Heart left ventricle (tissue), 16 donors: ENCODE measurements at places on chromosomes 16 and 17. TPM values are rescaled to one million over a fixed set of nuclear protein-coding genes. Genes with fewer than 3 reads are reported as not detected.

DNA sequence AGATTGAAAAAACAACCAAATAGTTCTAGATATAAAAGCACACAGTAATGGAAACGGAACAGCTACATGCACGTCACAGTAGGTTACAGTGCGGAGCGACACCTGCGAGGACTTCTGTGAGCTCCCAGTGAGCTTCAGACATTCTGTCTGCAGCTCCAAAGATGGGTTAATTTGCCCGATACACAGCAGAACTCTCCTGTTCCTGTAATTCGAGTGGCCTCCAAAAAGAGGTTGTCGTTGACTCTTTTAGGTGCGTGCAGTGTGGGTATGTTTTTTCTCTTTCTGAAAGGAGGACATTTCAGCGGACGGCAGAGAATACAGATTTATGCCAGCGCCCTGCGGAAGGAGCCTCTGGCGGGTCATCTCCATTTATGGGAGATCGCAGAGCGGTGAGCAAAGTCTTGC, 2.9 kb downstream of the OR1F1 start:
- peaks cover 17% of the 10 kb centered on the region for H3K4me1 ChIP-seq
- peaks cover 98% of the 10 kb centered on the region for H3K27me3 ChIP-seq
- no peak overlapping the region for H3K4me3 ChIP-seq
- no peak overlapping the region for H3K27ac ChIP-seq
- H3K36me3 ChIP-seq, result no peaks in the 10 kb centered on the region

DNA sequence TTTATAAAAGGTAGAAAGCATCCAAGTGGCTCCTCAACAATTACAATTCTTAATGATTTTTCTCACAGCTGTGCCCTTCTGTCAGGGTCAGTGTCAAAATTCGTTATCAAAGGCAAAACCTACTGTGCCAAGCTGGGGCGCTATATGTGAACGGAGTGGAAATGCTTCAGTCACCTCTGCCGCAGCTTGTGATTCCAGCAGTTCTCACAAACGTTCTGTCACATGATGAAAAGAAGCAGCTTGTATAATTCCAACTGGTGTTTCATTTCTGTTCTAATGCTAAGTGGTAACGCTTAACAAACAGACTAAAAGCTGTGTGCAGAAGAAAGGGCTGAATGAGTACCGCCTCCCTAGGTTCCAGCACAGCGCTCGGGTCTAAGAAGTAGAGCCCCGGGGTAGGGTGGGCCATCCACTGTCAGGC, 14.2 kb downstream of the PLD6 start:
- H3K4me3 ChIP-seq, result no peak overlapping the region
- H3K36me3 ChIP-seq, result no peaks in the 10 kb centered on the region
- no peaks in the 10 kb centered on the region for H3K27me3 ChIP-seq
- peak overlapping the region; percentile 76 for H3K27ac ChIP-seq
- no peak for DNase-seq

GRCh38 chr17:77266891-77267341, 126.1 kb downstream of the SEC14L1 start:
- no peaks in the 10 kb centered on the region for H3K4me1 ChIP-seq
- no peak for DNase-seq
- no peak overlapping the region for H3K4me3 ChIP-seq
- H3K36me3 ChIP-seq, result no peaks in the 10 kb centered on the region

- peak overlapping the region; percentile 84 for H3K27ac ChIP-seq
- H3K4me3 ChIP-seq, result no peak overlapping the region
- no peaks in the 10 kb centered on the region for H3K27me3 ChIP-seq
- no peak for DNase-seq
Observed at GRCh38 chr16:13921328-13921727, 1.4 kb downstream of the ERCC4 start.

CDK10 gene
- total RNA-seq, result 29.8 TPM

CHMP1A gene
- 40.5 TPM for total RNA-seq

GP2 gene
- 2.3 TPM for total RNA-seq

DNA sequence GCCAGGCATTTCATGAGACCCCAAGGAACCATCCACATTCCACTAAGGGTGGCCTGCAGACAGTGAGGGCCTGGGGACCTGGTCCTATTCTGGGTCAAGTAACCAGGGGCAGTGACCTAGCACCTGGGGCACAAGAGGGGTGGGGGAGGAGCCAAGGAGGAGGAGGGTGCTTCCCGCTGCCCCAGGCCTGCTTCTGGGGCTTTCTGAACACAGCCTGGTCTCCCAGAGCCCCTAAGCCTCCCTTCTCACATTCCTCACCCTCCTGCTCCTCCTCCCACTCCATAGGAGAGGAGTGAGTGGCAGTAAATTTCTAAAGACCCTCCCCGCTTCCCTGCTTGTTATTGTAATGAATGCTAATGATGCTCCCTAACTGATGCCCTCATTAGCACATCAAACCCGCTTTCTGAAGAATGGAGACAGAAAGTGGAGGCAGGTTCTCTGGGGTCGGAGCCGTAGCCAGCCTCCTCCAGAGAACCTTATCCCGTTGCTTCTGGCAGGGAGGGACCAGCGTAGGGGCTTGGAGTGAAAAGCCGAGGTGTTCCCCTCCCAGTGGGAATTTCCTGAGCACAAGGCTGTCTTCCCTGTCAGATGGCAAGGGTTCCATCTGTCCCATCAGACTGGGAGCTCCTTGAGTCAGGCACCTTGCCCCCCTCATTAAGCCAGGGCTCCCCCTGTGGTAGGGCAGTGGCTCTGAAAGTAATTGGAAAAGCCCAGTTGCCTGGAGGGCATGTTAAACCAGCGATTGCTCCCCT, 3.7 kb upstream of the SRCIN1 start:
- peaks cover 3% of the 10 kb centered on the region for H3K4me1 ChIP-seq
- no peak overlapping the region for H3K4me3 ChIP-seq
- no peak overlapping the region for H3K27ac ChIP-seq
- DNase-seq, result no peak

DNA sequence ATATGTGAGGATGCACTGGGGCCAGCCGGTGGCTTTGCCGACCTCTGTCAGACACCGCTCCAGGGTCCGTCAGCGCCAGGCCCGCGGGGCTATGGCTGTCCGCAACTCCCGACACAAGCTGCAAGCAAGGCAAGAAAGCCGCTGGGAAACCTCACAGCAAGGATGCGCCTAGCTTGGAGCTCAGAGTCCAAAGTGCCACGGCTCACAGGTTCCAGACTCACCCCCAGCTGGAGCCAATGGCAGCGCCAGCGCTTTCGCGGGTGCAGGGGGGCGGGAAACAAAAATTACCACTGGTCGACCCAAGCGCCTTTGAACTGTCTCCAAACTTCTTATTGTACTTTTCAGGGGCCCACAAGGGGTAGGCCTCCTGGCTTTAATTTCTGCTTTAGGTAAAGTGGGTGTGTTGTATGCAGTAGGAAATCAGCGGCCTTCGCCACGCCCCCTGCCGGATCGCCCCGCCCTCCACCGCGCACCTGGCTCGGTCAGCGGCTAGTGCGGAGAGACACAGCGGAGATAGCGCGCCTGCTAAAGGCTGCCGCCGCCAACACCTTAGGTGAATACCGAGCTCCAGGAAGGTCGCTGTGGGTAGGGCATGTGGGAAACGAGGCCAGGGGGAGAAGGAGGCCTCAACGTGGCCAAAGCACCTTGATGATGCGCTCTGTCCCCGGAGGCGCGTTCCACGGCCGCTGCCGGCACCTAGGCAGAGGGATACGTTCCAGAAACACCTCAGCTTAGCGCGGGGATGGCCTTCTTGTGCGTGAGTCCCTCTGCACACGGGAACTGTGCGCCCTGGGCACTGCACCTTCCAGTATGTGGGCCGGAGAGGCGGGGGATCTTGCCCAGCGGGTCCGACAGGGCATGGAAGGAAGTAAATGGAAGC, 61.0 kb upstream of the RBL2 start:
- H3K4me1 ChIP-seq, result peaks cover 22% of the 10 kb centered on the region
- H3K36me3 ChIP-seq, result no peaks in the 10 kb centered on the region
- no peak for DNase-seq

DNA sequence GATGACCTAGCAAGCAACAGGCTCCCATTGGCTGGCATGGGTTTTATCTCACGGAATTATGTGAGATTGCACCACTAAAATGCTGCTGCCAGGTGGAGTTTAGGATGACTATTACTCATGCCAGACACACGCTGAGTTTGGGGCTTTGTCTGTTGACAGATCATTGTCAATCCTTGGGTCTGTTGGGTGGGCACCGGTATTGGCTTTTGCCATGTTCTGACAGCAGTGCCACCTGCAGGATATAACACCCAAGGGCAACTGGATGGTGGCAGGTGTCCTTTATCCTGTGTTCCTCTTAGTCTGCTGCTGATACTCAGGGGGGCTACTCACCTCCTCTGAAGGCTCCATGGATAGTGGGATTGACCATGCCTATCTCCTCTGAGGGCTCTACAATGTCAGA, 221.6 kb upstream of the DYNLRB2 start:
- H3K4me3 ChIP-seq, result no peak overlapping the region
- H3K27ac ChIP-seq, result no peak overlapping the region
- no peaks in the 10 kb centered on the region for H3K4me1 ChIP-seq

DNA sequence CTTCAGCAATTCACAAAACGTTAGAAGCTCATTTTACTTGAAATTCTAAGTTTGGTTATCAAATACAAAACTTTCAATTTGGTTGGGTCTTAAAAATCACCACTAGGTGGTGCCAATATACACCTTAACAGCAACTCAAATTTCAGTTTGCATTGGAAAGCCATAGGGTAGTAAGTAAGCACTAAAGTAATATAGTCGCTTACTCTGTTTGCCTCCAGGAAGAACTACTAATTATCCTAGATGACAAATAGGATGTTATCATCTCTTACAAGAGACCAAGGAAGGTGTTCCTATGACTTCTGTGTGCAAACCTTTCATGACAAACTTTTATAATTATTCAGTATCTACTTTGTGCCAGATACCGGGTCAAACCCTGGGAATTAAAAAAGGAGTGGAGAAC, 93.3 kb downstream of the MYO1D start:
- no peaks in the 10 kb centered on the region for H3K36me3 ChIP-seq
- H3K4me1 ChIP-seq, result no peaks in the 10 kb centered on the region
- no peak overlapping the region for H3K4me3 ChIP-seq
- no peaks in the 10 kb centered on the region for H3K27me3 ChIP-seq

DNA sequence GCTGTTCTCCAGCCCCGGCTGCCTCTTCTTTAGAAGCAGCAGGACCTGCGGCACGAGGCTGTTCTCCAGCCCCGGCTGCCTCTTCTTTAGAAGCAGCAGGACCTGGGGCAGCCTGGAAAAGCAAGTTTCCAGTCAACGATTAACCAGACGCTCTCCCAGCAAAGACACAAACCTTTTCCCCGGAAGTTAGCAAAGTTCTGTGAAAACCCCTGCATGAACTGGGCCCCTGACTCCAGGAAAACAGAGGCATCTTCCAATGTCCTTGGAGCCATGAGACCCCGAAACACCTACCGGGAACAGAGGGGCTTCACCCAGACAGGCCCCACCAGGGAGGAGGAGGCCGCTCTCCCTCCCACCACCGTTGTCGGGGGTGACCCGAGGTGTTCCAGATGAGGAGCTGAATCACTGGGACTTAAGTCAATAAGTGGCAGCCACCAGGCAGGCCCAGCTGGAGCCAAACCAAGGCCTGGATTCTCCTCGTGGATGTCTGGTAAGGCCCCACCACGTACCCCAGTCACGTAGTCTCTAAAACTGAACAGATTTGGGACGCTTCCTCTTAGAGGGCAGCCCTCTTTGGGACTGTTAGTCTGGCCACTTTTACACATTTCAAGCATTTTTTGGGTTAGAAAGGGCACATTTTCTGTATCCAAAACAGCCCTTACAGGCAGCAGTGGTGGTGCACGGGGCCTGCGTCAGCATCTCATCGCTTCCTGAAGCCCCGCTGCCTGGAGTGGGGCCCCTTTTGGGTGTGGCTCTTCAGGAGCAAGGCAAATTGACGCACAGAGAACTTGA, at the start of gene RPH3AL:
Gene RPH3AL (minus strand): TSS at position 387 of the 792 bp plus-strand sequence. CDS start 25,264 bp downstream, outside the sequence.
- DNase-seq, result peak; percentile 64
- peaks cover 30% of the 10 kb centered on the region for H3K4me1 ChIP-seq
- peak within 1 kb of the TSS; percentile 91 for H3K27ac ChIP-seq
- no peaks in the 10 kb centered on the region for H3K27me3 ChIP-seq
- no peaks in the 10 kb centered on the region for H3K36me3 ChIP-seq

DNA sequence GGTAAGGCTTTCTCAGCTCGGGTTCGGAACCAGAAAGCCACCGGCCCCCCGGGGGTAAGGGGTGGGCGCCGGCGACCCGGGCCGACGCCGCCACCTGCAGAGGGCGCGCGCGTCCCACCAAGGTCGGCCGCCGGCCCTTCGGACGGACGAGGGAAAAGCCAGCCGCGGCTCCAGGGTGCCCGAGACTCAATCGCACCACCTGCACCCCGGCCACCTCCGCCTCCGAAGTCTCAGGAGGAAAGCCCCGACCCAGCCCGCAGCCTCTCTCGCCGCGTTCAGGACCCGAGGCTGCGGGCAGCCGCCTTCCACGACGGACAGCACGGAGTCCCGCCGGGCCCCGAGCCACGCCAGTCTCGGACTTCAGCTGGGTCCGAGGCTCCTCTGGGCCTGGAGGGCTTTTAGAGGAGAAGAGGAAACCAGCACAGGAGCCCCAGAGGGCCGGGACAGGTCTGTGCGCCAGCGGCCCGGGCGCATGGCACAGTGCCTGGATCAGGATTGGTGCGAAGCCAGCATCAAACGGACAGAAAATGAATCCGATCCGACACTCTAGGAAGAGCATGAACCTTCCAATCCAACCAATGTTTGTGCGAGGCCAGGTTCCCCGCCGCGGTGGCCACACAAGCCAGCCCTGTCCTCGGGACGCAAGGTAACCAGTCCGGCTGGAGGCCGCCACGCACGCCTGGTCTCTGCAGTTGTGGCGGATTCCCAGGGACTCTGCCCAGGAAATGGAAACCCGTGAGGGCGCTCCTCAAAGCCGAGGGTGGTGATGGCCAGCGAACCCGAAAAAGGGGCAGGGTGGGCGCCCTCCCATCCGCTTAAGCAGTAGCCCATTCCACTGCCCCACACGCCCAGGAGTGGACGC, 6.7 kb downstream of the CBX8 start:
- no peaks in the 10 kb centered on the region for H3K36me3 ChIP-seq
- peak; percentile 82 for DNase-seq
- H3K27ac ChIP-seq, result no peak overlapping the region
- peaks cover 18% of the 10 kb centered on the region for H3K4me1 ChIP-seq
- H3K4me3 ChIP-seq, result no peak overlapping the region

YBX2 gene
- 0.76 TPM for total RNA-seq

AOC3 gene
- 15.6 TPM for total RNA-seq

DNA sequence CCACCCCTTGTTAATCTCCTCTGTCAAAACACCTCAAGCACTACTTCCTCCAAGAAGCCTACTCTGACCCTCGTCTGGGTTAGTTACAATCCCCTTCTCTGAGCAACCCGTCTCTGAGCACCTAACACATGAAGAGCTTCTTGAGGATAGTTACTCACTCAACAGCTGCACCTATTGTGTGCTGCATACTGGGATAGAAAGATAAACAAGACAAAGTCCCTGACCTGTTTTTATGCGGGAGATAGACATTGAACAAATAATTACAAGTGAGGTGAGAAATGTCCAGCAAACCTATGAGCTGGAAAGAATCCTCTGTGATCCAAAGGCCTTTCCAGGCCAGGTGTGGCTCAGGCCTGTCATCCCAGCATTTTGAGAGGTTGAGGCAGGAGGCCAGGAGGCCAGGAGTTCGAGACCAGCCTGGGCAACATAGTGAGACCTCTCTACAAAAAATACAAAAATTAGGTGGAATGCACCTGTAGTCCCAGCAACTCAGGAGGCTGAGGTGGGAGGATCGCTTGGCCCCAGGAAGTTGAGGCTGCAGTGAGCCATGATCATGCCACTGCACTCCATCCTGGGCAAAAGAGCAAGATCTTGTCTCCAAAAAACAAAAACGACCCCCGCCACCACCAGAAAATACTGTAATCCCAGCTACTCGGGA, 5.5 kb upstream of the ZNF771 start:
- no peak for DNase-seq
- H3K36me3 ChIP-seq, result peaks cover 6% of the 10 kb centered on the region
- no peaks in the 10 kb centered on the region for H3K27me3 ChIP-seq
- H3K4me1 ChIP-seq, result peaks cover 7% of the 10 kb centered on the region
- H3K27ac ChIP-seq, result no peak overlapping the region
- H3K4me3 ChIP-seq, result no peak overlapping the region
